Coronary artery (tissue), 2 donors: ENCODE measurements at places on chromosomes 1 and 21.

DNA sequence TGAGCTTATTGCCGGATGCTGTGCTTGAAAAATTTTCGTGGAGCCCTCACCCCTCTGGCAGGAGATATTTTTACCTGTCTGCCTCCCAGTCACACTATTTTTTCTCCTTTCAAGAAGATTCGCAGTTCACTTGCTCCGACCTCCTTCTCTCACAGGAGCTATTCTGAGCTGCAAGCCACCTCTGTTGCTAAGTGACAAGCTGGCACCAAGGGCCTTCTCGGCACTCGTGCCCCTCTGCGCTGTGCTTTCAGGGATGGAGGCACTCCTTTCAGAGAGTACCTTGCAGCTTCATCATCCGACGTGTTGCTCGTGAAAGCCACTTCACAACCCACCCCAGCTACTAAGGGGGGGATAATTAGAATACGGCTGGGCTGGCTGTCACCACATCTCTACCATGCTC lies 11.6 kb downstream of the SLC6A17 start:
- DNase-seq, result no peak

- no peak for DNase-seq
These were observed 82.3 kb downstream of the NOTCH2 start for GRCh38 chr1:119987112-119987511.

DNA sequence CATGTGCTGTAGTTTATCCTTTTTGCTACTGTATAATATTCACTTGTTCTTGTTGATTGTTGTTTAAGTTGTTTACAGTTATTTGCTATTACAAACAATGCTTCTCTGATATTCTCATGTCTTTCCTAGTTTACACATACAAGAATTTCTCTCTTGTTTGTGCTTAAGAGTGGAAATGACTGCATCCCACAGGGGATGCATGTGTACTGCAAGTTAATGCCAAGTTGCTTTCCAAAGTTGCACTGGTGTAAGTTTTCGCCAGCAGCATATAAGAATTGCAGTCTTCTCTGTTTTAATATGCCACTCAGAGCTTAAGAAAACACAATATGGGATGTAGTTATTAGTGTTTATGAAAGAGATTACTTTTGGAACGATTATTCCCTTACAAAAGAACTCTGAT lies 97.7 kb downstream of the NEK7 start:
- DNase-seq, result no peak

- DNase-seq, result no peak
These were observed 197.2 kb downstream of the ADSS2 start for GRCh38 chr1:244254467-244254866.

GRCh38 chr1:66445492-66446181 lies 88.3 kb upstream of the SGIP1 start:
- DNase-seq, result no peak

DNA sequence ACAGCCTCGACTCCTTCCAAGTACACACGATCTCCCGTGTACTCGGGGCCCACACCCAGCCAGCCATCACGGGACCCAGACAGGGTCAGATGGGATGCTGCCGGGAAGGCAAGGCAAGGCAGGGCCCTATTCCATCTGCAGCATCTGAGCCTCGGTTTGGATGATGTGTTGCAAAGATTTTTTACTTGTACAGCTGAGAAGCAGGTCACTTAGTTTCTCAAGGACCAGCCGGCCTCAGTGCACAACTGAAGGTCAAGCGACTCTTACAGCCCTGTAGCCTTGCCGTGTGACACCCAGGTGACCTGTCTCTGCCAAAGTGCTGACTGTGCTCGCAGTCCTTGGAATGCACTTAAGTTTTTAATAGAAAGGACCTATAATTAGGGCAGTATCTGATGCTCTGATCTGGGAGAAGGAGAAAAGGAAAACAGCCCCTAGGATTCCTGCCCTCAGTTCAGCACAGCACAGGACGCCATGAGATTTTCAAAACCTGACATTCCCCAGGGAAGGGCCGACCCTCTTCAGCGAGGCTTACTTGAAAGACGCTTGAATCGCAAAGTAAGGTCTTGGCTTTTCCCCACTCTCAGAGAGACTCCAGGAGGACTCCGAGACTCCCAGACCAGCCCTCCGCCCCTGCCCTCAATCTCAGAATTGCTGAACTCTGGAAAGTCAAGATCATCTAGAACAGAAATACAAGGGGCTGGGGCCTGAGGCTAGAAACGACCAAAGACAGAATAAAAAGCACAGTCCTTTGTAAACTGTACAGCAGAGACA lies 1.3 kb downstream of the GPR157 start:
- no peak for DNase-seq

DNA sequence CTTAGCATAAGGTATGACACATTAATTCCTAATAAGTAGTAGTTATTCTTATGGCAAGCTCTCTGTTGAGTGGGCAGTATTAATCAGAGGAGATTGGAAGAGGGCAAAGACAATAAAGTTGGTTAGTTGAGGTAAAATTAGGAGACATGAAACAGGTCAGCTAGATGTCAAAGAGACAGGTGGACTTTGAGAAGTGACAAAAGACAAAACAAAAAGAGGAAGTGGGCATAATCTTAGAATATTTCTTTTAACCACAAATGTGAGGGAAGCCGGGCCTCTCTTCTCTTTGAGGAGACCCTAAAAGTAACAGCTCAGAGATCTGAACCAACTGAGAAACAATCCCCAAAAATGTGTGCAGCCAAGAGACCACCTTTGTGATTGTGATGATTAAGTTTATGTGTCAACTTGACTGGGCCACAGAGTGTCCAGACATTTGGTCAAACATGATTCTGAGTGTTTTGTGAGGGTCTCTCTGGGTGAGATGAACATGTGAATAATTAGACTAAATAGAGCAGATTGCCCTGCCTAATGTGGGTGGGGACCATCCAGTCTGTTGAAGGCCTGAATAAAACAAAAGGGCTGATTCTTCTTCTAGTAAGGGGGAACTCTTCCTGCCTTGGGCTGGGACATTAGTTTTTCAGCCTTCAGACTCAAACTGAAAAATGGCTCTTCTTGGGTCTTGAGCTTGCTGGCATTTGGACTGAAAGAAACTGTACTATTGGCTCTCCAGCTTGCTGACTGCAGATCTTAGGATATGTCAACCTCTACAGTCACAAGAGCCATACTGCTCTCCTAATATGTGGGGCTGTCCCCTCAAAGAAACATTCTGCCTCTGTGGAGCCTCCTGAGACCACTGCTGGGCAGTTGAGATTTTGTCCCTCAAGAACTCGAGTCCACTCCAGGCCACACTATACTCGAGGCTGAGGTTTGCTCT lies 40.0 kb downstream of the FCRL5 start:
- no peak for DNase-seq

GRCh38 chr1:11204396-11205190 lies 15.4 kb downstream of the ANGPTL7 start:
- no peak for DNase-seq

- DNase-seq, result no peak
These were observed 17.3 kb downstream of the CSTB start for GRCh38 chr21:43758811-43759210.

DNA sequence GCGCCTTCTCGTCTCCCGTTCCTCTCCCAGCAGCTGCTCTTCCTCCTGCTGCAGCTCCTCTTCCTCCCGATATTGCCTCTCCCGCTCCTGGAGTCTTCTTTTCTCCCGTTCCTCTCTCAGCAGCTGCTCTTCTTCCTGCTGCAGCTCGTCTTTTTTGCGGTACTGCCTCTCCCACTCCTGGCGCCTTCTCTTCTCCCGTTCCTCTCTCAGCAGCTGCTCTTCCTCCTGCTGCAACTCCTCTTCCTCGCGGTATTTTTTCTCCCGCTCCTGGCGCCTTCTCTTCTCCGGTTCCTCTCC lies 5.3 kb downstream of the TCHH start:
- no peak for DNase-seq

DNA sequence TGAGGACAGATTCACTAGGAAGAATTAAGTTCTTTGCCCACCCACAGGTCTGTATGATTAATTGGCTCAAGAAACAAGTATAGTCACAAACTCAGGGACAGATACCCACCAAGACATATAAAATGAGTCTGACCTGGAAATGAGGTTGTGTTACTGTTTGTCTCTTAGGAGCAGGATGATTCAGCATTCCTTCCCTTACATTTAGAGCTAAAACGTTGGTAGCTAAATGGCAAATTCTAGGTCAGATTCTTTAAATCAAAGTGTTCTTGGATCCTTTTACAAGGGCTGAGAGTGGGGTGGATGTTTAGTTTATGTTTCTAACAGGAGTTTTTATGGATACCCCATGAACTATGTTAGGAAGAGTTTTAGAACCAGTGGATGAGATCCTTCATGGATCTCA lies 4.7 kb downstream of the RIMKLA start:
- DNase-seq, result no peak

DNA sequence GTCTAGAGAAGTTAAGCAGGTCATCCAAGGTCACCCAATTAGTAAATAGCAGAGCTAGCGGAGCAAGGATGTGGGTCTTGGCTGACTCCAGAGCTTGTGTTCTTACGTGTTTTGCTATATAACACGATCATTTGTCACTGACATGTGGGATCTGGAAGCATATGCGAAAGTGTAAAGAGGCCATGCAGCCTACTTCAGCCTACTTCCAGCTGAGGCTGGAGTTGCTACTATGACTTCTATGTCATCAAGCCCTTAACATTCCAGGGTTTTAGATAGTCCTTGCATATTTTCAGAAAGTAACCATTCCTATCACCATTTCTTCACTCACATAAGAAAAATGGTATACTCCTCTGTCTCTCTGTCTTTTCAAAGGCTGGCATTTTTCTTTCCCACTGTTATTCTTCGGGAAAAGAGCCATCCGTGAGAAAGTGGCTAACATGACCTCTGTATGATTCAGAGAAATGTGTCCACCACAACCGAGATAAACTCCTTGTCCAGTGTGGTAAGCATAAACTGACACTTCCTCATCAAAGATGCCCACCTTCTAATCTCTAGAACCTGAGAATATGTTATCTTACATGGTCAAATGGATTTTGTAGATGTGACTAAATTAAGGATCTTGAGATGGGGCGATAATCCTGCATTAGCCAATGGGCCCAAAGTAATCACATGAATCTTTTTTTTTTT lies 24.0 kb upstream of the ABL2 start:
- no peak for DNase-seq

GRCh38 chr1:246219508-246220030 lies 287.5 kb downstream of the SMYD3 start:
- no peak for DNase-seq
